RWPE1 (cell line): ENCODE measurements at places on chromosomes 12 and 14.
A peak's percentile ranks its signal among the peaks of the same experiment; 100 is the strongest.

GRCh38 chr12:101021911-101022388, 188.1 kb downstream of the SLC5A8 start:
- peak; percentile 62 for DNase-seq

DNA sequence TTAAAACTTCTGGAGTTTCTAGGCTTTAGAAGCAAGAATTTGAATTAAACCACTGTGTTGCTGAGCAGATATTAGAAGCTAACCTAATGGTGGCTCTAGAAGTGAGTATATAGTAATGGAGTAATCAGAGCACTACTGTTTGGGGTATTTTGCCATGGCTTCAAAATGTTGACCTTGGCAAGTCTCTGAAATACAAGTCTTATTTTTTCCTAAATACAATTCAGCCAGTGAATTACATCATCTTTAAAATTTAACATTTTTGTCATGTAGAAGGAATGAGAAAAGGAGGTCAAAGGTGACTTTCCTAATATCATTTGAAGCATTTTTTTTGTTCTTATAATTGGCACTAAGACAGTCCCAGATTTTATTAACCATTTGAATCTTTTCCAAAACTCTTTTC, 25.2 kb downstream of the PMCH start:
- no peak for DNase-seq

- no peak for DNase-seq
These were observed 253.8 kb upstream of the E2F7 start for GRCh38 chr12:77319166-77319565.

- peak; percentile 45 for DNase-seq
These were observed 58.2 kb downstream of the DICER1 start for GRCh38 chr14:95098984-95099599.

- DNase-seq, result no peak
These were observed 730 bp downstream of the PPP1R3E start for GRCh38 chr14:23301969-23302289.

DNA sequence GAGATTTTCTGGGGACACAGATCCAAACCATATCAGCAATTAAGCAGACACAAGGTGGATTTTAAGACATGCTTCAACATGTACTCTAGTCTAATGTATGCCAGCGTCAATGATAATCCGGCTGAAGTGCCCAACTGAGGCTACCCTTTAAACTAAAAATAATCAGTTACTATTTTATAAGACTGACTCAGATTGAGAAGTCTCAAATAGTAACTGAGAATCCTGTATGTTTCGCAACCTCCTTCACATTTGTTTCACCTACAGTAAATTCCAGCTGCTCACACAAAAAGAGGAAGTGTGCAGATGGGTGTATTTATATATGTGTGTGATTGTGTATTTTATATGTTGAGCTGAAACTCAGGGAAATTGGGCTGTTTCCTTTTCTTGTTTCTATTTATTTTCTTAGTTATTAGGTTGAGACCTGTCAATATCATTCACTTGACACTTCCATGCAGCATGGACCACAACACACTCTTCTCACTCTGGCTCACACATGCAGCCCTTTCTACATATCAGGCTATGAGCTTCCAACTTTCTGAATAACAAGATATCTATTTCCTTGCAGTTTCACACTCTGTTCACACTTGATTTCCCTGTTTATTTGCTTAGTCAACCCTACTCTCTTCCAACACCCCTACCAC, 1224.9 kb upstream of the TMEM132C start:
- peak; percentile 13 for DNase-seq

GRCh38 chr14:90733139-90733808, 83.0 kb downstream of the TTC7B start:
- no peak for DNase-seq
